ENCODE measurements at places on chromosomes 16 and 17.

DNA sequence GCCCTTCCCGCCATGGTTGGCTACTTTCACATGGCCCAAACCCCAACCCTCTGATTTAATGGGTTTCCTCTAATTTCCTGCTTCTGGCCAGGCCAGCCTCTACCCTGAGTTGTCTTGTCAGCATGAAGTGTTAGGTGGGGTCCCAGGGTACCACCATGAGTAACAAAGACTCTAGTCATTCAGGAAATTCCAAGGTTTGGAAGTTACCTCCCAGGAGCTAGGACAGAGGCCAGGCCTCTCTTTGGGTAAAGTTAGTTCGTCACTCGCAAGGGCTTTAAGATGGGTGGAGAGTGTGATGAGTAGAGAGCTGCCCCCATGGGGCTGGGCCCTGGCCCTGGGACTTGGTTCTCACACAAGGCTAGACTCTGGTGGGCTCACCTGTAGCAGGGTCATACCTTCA is 54.6 kb downstream of the PLD6 start:
- no peak for DNase-seq

- DNase-seq = peak; percentile 74
Measured at GRCh38 chr17:9150446-9151090, 129.3 kb downstream of the NTN1 start.

DNA sequence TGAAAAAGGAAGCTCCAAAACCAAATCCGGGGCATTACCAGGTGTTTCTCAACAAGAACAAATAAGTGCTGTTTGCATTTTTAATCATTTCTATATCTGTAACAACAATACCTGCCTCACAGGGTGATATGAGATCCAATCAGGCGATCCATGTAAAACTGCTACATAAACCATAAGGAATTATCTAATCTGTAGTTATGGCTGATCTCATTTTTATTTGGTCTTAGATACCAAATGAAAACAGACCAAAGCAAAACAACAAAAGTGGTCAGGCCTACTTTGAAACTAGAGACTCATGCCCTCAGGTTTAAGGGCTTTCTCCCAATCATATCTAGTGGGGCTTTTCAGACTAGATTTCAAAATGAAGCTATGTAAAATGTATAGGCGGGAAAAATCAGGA is 28.3 kb downstream of the XPO6 start:
- no peak for DNase-seq

DNA sequence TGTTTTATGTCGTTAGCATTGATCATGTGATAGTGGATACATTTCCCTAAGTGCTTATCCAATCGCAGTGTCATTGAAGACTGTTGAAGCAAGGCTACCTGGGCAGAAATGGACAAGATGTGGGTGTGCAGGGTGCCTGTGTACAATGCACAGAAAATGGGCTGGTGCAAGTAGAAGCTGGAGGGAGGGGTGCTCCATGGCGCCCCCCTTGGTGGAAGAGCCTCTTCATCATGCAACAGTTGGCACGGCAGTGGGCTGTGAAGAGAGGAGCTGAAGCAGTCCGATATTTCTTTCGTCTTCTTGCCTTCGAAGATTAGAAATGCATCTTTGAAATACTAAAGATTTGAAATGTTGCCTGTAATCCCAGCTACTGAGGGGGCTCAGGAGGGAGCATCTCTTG is 100.5 kb downstream of the PLCG2 start:
- no peak for DNase-seq

- DNase-seq = no peak
Measured at GRCh38 chr17:57696050-57696449, 49.0 kb downstream of the CCDC182 start.

DNA sequence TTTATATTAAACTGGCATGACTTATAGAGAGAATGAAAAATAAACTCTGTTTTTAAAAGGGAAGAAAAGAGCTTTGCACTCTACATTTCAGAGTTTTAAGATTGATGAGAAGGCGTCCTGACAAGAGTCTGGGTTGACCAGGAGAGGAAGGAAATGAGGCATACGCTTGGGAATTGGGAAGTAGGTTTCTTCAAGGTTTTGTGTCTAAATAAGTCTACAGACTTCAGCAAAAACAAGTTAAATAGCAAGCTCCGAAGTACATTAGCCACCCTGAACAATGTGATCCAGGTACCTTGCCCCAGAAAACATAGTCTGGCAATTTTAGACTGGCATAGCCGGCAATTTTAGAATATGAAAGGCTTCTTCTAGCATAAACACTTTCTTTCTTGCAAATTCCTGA is 28.5 kb upstream of the CCDC182 start:
- DNase-seq = no peak

- no peak for DNase-seq
Measured at GRCh38 chr17:8896641-8897635, 29.5 kb upstream of the PIK3R6 start.

DNA sequence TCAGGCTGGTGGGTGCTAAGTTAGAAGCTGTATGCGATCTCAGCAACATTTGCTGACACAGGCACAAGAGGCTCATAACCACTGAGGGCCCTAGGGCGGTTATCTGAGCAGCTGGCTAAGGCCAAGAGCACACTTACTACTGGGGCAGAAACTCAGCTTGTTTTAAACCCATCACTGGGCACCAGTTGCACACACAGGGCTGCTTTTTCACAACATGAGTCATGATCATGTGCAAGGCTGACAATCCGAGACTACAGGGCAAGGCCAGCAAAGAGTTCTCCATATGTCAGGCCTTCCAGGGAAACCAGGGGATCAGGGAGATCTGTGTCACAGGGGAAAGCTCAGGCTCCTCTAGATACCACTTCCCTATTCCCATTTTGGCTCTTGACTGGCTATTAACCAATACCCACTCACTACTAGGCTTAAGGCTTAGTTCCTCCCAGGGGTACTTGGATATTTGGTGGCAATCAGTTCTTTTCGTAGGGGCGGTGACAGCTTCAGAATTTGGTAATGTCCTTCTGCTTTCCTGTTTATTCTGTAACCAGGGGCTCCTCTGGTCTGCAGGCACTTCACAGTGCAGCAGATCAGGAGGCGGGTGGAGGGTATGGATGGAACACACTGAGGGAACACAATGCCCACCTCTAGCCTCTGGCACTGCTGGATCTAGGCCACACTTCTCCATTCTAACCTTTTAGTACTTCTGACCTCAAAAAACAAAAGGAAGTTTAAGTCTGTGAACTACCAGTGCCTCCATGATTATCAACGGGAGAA is 44.9 kb upstream of the ERN1 start:
- peak; percentile 66 for DNase-seq

- peak; percentile 68 for DNase-seq
Measured at GRCh38 chr17:63675607-63676546, 24.0 kb downstream of the LIMD2 start.

- peak; percentile 65 for DNase-seq
Measured at GRCh38 chr17:50640686-50641351, 6.1 kb downstream of the ABCC3 start.

DNA sequence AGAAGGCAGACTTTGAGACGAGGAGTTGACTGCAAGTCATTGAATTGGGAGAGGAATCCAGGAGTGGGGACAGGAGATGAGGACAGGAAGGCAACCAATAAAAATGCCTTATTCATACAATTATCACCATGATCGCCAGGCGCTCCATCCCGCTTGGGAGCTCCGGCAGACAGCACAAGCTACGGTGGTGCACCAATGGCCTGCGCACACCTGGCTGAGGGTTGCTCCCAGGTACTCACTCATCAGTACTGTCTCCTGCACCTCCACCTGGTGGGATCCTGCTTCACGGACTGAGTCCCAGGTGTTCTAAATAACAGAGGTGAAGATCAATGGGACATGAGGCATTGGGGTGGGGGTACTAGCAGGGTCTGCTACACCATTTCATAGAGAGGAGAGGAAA is 160.0 kb upstream of the TNRC6C start:
- DNase-seq = no peak

DNA sequence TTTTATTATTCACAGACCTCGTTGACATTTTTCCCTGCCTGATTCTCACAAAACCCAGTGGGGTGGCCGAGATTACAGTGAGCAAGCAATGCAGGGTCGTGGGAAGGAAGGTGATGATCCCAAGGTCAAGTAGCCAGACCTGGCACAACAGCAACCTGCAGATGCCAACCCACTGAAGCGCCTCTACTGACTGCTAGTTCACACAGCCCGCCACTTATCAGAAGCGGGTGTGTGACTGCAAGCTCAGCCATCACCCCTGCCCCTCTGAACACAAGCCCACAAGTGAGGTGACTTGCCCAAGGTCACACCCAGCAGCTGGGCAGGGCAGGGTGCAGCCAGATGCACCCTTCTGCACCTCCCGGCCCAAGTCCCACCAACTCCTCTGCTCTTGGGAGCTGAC is 7.1 kb downstream of the TFAP4 start:
- no peak for DNase-seq

DNA sequence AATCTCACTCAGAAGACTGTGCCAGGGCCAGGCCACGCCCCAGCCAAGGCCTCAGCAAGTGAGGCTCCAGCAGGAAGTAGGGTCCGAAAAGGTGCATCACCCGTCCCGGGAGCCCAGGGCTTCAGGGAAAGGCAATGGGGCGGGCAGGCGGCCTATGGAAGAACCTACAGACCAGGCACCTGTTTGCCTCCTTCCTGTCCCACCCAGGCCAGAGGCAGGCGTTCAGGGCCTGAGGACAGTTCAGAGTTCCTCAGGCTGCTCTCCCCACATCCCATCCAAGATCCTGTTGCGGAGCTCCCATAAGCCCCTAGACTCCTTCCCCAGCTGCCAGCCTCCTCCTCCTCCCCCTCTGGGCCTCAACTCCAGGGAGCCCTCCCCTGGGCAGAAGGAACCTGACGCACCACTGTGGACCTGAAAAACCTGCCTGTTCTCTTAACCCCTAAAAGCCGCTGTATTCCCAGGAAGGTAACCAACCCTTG is 2.3 kb downstream of the CLUH start:
- DNase-seq = no peak

DNA sequence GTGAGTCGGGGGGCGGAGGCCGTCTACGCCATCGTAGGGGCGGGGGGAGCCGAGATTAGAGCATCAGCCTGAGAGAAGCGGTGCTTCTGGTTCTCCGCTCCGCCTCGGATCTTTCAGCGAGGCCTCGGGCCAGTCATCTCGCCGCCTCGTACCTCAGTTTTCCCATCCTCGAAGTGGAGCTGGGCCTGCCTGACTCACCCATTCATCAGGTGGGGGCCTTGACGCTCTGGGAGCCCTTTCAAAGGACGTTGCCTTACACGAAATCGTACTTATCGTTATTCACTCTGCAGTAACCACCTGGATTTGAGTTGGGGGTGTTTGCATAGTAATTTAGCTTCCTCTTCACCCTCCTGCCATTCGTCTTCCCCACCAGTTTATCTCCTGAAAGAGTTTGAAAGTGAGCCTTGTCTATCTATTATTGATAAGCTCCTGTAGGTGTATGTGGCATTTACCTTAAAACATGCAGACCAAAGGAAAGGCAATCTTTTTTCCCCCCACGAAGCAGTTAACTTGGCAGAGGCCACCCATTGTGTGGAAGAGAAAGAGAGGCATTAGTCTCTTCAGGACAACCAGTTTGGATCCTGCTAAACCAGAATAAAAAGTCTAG is 674 bp downstream of the TAF15 start:
- no peak for DNase-seq

GRCh38 chr17:36928471-36929345 is 8.6 kb upstream of the LHX1 start:
- no peak for DNase-seq

GRCh38 chr16:9976601-9977000 is 205.6 kb downstream of the GRIN2A start:
- no peak for DNase-seq

GRCh38 chr17:41063449-41063848 is 2.2 kb downstream of the KRTAP2-4 start:
- no peak for DNase-seq
